T-helper 9 cell (primary cell): ENCODE measurements at places on chromosomes 11 and 22.

DNA sequence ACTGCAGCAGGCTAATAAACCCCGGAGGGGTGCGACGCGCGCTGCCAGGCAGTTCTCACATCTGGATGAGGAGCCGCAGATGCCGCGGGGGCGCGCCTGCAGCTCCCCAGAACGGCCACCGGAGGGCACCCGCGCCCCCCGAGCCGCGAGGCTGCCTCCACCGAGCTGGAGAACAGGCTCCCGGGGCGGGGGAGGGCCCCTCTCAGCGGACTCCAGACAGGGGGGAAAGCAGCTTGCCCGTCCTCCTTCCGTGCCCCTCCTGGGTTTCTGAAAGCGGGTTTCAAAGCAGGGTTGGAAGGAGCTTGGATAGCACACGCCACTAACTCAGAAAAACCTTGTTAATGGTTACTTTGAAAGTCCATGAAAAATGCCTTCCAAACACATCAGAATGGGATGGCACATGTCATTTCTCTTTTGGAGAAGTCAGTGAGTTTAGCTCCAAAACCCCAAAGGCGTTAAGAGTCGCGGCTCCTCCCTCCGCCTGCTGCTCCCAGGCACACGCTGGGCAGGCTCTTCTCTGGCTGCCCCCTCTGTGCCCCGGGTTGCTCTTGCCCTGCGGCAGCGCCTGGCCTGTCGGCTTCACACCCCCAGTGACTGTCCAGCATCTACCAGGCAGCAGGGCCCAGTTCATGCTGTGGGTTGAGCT, 317.8 kb downstream of the NTM start:
- no peak for DNase-seq

DNA sequence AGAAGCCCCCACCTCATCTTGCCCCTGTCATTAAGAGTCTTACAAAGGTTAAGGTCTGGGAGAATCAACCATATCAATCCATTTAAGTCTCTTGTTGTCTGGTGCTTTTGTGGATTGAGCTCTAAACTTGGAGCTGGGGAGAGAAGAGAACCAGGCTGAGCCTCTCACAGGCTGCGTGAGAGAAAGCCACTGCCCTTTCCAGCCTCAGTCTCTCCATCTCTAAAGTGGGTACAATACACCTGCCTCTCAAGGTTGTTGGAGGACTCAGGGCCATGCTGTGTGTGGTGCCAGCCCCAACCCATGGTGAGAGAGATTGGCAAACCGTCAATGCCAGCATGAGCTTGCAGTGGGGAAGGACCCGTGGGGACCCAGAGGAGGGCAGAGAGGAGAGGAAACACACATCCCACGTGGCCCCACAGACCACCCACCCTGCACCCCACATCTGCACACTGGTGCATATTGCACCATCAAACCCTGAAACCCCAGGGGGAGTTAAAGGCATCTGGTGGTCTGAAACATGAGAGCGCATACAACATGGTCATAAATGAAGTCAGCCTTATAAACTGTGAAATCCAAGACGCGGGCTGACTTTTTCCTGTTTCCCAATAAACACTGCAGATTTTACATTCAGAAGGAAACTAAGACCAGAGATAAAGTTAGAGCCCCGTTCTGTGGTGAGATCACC, 27.5 kb upstream of the FBLN1 start:
- no peak for DNase-seq

DNA sequence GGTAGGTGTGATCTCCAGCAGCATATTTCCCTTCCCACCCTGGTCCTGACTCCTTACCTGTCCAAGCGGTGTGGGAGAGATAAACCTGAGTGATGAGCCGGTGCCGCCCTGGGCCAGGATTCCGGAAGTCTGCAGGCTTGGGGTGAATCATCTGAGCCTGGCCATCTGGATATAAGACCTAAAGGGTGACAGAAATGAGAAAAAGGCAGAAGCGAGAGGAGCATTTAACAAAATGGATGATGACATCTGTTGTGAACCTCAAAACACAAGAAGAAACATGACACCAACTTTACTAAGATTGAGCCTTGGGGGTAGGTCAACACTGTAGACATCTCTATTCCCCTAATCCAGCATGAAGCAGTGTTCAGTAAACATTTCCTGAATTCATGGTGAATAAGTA, 62.8 kb downstream of the AAMDC start:
- no peak for DNase-seq

- no peak for DNase-seq
These were observed 3.9 kb downstream of the FDX1 start for GRCh38 chr11:110433393-110434333.

DNA sequence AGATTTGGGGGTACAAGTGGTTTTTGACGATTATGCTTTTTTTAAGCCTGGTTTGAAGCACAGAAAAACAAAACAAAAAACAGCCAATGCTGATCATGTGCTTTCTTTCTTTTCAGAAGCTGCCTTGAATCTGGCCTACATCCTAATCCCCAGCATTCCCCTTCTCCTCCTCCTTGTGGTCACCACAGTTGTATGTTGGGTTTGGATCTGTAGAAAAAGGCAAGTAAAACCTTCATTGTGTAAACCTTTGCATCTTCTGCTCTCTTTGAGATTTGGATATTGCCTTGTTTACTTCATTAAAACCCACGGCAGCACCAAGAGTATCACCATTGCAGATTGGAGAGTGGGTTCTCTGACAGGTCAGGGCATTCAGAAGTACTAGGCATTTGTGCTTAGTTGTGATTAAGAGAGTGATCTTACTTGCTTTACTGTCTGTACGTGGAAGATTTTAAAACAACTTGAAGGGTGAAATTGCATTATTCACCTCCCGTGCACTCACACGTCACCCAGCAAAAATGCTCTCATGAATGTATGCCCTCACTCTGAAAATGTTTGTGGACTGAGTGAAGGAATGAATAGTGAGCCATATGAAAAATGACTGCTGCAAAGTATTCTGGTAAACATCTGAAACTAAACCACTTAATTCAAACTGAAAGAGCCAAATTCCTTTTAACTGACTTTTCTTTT, 17.0 kb downstream of the LAYN start:
- no peak for DNase-seq

- DNase-seq = no peak
These were observed 10.7 kb downstream of the DGCR8 start for GRCh38 chr22:20090730-20091240.

DNA sequence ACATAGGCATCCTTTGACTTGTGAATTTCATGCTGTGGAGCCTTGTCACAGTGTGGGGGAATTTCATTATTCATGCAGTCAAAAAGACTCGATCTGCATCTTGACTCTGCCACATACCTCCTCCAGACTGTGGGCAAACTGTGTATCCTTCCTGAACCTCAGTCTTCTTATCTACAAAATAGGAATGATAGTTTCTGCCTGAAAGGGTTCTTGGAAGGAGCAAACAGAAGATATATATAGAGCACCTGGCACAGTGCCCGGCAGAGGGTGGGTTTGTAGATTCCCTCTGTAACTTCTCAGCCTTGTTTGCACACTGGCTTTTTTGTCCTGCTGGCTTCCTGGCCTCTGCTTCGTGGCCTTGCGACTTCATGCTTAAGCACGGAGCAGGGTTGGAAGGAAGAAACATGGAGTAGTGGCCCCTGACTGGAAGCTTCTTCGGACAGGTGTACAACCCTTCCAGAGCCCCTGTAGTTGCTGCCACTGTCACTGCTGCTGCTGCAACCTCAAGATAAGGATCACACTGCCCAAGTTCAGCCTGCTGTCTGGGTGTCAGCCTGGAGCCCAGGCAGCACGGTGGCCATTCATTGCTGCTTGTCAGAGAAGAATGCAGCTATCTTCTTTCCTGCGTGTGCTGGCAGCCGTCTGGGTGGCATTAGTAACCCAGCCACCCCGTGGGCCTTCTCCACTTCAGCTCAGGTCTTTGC, 106.4 kb downstream of the MICAL2 start:
- no peak for DNase-seq

- DNase-seq = no peak
These were observed 870 bp upstream of the FREY1 start for GRCh38 chr11:45907911-45908370.

GRCh38 chr11:124276081-124276480, 19.9 kb downstream of the OR8G5 start:
- DNase-seq = no peak

GRCh38 chr11:74744277-74744676, 4.4 kb upstream of the RNF169 start:
- DNase-seq = no peak

DNA sequence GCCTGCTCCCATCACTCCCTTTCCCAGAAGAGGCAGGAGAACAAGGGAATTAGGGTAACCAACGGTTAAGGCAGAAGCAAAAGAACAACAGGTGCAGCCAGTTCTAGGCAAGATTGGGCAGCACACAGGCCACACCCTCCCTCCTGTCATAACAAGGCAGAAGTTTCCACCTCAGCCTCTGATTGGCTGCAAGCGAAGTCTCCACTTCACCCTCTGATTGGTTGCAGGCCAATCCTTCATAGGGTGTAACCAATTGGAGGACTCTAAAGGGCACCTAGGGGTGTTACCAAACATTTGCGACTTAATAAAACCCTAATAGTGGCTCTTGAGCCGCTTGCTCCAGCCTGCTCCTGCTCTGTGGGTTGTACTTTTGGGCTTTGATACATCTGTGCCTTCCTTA, 153.8 kb downstream of the CACNA1I start:
- DNase-seq = no peak
